ENCODE measurements at places on chromosomes 4 and X.
A peak's percentile ranks its signal among the peaks of the same experiment; 100 is the strongest.

DNA sequence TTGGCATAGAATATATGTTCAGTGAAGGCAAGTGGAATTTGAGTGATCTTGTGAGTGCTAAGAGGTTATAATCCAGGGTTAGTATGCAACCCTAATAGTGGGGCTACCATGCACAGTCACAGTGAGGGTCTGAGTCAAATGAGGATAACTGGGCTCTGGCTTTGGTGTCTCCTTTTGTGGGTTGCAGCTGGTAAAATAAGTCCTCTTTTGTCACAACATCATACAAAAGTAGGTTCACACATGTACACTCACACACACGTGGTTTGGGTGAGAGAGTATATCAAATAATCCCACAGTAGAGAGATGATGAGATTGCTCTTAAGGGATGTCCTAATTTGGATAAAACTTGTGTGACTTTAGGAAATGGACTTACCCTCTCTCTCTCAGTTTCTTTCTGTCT, 79.6 kb upstream of the EOLA2 start:
- no peak for DNase-seq

DNA sequence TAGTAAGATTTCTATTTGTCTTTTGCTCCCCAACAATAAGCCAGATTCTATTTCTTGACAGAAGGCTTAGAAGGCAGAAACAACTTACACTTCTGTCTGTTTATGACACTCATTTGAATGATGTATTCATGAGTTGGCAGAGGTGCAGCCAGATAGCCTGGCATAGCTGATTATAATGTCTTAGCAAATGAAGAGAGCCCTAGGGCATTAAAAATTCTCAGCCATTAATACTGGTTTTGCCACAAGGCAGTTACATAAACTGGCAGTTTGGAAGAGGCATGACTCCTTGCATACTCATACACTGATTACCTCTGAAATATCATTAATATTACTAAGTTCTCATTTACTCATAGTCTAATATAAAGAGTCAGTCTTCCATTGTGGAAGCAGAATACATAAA, 728.5 kb upstream of the NDST4 start:
- peak; percentile 26 for DNase-seq

DNA sequence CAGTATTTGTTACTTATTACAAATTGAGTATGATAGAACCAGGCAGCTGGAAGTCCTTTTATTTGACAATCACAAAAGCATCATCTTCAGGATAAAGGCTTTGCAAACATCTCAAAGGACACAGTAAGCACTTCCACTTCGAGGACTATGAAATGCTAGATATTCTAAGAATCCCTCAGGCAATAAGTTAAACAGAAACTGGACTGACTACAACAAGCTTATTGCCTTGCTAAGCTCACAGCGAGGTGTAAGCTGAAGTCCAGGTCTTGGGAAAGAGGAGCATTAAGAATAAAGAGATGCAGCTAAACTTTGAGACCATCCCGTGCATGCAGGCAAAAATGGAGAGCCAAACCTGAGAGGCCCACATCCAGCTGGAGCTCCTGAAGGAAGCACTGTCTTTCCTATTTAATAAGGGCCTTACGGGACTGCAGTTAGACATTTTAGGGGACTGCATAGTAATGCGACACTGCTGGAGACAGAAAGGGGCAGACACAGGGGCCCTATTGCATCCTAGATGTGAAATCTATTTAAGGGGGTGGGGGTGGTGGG, 38.7 kb downstream of the DCHS2 start:
- no peak for DNase-seq

- DNase-seq: no peak
These were observed 195.3 kb upstream of the LNX1 start for GRCh38 chr4:53786632-53787031.

GRCh38 chrX:74578137-74578536, 36.3 kb downstream of the RLIM start:
- DNase-seq: no peak

DNA sequence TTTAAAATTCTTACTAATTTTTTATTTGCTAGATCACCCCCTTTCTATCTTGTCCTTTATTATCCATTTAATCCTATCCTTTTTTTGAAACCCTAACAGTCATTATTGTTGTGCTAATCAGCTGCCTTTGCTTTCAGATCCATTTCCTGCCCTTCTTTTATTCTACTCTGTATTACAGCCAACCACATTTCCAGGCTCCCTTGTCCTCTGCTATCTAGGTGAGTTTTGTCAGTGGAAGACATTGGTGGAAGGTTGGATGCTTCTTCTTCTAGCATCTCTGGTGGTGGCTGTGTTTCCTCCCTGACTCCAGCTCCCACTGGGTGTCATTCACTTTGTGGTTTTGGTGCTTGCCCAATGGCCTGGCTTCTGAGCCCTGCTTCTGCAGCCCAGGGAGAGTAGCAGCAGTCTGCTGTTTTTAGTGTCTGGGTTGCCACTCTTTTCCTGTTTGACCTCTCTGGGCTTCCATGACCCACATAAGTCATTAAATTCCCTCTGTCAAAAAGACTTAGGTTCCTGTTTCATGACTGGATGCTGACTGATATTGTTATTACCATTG, 225.2 kb upstream of the PGRMC2 start:
- DNase-seq: no peak

GRCh38 chr4:180120068-180120467, 2123.1 kb upstream of the TENM3 start:
- DNase-seq: no peak

DNA sequence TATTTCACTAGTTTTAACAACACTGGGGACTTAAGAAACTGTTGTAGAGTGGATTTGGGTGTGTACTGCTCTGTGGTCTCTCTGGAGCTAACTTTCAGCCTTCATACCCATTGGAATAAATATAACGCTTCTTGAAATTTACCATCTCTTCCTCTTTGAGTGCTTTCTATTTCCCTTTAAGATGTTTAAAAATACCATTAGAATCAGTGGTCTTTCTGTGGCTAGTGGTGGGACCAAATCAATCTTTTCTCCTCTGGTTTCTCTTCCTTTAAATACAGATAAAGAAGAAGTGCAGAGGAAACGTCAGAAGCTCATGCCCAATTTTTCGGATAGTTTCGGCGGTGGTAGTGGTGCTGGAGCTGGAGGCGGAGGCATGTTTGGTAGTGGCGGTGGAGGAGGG, 92.0 kb downstream of the NFKB1 start:
- no peak for DNase-seq

- no peak for DNase-seq
These were observed 27.7 kb downstream of the ATP7A start for GRCh38 chrX:77938083-77938680.

DNA sequence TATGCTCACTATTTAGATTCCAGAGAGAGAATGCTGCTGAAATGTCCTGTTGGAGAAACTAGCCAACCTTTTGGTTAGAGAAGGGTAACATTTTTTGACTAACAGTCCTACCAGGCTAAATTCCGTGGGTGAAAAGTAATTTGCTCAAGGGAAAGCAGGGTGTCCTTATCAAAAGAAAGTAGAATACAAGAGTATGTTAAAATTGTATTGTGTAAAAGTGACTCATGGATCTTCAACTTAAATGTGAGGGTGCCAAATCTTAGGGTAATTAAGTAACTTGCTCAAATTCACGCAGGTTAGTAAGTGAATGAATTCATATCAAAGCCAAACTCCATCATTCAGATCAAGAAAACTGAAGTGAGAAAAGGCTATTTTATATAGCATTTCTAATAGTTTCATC, 81.7 kb downstream of the PCDH7 start:
- DNase-seq: no peak

DNA sequence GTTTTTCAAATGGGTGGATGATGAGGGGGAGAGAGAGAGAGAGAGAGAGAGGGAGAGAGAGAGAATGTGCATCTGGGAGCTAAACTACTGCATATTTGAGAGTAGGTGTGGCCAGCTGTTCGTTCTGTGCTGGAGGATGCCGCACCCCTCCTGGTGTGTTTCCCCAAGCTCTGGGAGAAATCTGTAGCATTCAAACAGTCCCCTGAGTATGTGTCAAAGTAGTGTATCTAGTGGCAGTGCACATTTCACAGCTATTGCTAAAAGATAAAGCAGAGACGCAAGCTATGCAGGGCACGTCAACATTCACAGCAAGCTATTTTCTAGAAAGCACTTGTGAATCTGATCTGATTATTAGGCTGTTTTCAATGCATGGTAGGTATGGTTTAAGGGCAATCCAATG, 83.5 kb upstream of the LIMCH1 start:
- DNase-seq: no peak

GRCh38 chr4:128364565-128364964, 77.0 kb upstream of the PGRMC2 start:
- DNase-seq: no peak

- DNase-seq: no peak
These were observed 120.1 kb downstream of the AFF1 start for GRCh38 chr4:87054900-87055299.

GRCh38 chr4:70522626-70523025, 4.3 kb downstream of the AMTN start:
- DNase-seq: no peak

- no peak for DNase-seq
These were observed 10.2 kb downstream of the RGS12 start for GRCh38 chr4:3302786-3303564.

GRCh38 chr4:119518230-119518892, 110.2 kb downstream of the PDE5A start:
- DNase-seq: no peak

- no peak for DNase-seq
These were observed 122.7 kb downstream of the ZNF518B start for GRCh38 chr4:10334506-10335028.

DNA sequence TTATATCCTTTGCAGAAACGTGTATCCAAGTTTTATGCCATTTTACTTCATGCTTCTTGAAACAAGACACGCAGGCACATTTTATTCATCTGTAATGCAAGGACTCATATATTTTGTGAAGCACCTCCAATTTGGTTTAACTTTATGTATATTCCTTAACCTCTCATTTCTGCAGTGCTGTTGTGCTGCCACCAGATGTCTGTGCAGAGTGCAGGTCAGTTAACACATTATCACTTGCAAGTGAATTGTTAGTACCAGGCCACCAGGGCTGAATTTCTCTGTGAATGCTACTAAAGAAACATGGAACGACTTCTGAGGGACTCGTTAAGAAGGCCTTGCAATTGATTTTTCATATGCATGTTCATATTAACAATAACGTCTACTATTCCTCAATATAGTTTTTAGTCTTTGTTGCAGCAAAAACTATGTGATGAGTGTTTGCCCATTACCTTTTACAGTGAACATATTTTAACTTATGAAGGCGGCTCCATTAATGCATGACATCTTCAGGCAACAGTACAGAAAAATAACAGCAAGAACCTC, 770.3 kb downstream of the NLGN4X start:
- no peak for DNase-seq

- no peak for DNase-seq
These were observed 108.4 kb downstream of the LINC00632 start for GRCh38 chrX:140817943-140818342.

- no peak for DNase-seq
These were observed 33.5 kb upstream of the RASSF6 start for GRCh38 chr4:73653695-73654106.

- DNase-seq: no peak
These were observed 162.5 kb upstream of the MED14 start for GRCh38 chrX:40897718-40898270.

GRCh38 chr4:89368861-89369260, 61.3 kb upstream of the GPRIN3 start:
- no peak for DNase-seq

- no peak for DNase-seq
These were observed 36.0 kb downstream of the RTL9 start for GRCh38 chrX:110394651-110395050.

DNA sequence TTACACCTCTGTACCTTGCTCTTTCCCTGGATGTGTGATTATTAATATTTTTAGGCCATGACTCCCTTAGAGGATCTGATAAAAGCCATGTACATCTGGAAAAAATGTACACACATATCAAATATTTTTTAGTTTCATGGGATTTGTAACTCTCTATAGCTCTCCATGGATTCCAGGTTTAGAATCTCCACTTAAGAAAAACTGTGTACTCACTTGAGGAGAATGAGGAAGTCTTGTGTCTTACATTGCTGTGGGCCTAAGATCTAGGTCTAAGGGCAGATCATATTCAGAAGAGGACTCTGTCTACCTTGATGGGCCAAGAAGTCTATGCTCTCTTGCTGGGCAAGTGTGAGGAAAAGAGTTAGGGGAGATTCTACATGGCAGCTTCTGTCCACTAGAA, 98.0 kb downstream of the RRAGB start:
- no peak for DNase-seq

DNA sequence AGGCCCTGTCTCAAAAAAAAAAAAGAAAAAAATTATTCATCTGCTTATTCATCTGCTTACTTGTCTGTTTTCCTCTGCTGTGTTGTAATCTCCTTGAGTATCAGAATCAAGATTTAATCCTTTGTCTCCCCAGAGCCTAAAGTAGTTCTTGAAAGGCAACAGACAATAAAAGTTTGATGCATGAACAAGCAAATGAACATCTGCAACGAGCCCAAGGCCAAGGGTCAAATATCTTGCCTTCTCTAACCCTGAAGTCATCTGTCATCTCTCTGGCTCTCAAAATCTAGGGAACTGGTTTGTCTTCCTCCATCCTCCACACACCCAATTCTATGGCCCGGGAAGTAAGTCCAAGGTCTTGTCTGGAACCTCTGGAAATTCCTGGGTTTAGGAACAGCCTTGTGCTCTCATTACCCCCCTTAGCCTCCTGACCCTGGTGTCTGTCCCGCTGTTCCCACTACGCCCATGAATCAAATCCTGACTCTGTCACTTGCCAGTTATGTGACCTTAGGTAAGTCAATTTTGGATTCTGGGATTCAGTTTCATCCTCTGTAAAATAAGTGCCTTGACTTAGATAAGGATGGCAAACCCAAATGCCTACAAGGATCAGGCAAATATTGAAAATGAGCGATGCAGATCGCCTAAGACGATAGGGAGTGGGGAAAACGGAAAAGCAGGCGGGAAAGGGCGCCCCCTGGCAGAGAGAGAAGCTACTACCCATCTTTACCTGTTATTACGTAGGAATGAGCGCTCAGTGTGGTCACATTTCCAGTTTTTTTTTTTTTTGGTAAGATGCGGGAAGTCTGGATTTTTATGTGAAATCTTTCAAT, 102.7 kb upstream of the DHX15 start:
- no peak for DNase-seq

DNA sequence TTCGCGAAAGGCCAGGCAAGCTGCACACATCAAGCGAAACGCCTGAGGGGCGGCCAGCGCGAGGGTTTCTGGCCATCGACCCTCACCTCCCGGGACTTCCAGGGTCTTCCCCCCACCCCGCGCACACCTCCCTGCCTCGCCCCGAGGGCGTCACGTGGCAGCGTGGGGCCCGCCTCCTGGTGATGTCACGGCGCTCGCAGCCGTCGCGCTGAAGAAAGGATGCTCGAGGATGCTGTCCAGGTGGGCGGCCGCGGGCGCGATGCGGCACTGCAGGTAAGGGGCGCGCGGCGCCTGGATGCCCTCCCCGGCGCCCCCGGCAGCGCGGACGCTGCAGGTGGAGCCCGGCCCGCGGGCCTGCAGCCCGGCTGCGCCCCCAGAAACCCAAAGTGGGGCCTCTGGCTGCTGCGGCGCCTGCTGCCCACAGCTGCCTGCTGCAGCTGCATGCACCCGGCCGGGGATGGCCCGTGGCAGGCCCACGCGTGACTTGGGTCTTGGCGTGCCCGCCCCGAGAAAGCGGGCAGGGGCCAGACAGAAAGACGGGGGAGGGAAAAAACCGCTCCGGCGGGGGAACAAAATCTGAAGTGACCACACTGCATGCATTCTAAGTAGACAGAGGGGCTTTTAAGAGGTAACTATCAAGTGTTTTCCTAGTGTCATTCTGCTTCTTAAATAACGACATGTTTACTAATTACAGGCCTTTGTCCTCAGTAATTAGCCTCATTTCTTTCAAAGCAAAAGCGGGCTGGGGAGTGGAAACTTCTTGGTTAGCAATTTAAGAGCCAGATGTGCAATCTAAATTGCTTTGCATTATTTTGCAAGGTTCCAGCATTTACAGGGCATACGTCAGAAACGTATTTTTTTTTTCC, 1.7 kb downstream of the CLCN4 start:
- DNase-seq: no peak
